ENCODE measurements at places on chromosomes 7 and 10.

DNA sequence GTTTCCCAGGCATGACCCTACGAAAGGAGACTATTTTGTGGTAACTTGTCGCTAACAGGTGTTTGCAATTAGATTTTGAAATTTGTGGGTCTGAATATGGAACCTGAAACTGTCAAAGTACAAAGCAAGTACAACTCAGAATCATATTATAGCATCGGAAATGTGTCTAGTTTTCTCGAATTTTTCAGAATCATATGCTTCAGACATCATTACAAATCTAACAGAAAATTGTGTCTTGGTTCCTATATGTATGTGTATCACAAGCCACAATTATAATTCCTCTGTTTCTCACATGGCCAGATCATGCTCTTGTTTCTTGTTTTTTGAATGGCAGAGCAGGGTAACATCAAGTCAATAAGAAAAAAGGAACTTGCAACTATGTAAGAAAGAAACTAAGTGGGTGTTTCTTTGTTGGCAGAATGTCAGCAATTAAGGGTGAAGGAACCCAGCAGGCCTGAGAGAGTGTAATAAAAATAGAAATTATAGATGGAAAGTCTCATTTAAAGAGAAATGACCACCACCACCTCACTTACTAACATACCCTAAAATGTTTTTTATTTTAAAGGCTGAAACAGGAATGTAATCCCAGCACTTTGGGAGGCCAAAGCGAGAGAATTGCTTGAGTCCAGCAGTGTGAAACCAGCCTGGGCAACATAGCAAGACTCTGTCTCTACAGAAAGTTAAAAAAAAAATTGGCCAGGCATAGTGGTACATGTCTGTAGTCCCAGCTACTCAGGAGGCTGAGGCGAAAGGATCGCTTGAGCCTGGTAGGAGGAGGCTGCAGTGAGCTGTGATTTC is 51.3 kb downstream of the PRTFDC1 start:
- no peak for DNase-seq

GRCh38 chr7:45217358-45217757 is 59.8 kb downstream of the RAMP3 start:
- DNase-seq, result no peak

- no peak for DNase-seq
Observed at GRCh38 chr10:62025134-62025794, 123.8 kb downstream of the ARID5B start.

- no peak for DNase-seq
Observed at GRCh38 chr10:128180843-128181242, 54.6 kb upstream of the MKI67 start.

All from heart left ventricle (tissue), 16 donors.